ENCODE measurements at places on chromosomes 4 and X.

DNA sequence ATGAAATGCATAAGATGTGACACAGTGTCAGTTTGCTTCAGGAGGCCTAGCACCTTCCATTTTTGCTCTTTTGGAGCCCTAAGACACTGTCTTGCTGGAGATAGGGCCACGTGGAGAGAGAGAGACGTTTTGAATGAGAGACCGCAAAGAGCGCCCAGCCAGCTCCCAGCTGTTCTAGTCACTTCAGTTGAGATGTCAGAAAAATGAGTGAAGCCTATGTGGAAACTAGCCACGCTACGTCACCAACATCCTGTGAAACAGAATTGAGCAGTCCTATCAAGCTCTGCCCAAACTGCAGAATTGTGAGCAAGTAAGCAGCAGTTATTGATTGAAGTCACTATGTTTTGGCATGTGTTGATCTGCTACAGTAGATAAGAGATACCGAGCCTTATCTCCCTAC lies 13.1 kb downstream of the GPR82 start:
- DNase-seq, result peak; percentile 19

DNA sequence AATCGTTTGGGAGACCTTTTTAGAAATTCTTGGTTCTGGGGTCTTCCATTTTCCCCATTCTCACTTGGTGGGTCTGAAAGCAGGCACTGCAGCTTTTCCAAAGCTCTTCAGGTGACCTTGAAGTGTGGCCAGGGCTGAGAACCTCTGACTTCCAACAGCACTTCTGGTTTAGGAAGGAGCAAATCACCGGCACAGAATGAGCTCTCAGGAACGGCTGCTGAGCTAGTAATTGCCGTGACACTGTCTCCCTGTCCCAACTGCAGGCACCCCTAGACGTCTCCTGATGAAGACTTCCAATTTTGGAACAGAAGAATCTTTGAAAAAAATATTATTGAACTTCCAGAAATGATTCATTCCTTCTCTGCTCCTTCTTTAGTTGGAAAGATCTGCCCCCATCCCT lies 31.3 kb downstream of the CD38 start:
- DNase-seq, result no peak

DNA sequence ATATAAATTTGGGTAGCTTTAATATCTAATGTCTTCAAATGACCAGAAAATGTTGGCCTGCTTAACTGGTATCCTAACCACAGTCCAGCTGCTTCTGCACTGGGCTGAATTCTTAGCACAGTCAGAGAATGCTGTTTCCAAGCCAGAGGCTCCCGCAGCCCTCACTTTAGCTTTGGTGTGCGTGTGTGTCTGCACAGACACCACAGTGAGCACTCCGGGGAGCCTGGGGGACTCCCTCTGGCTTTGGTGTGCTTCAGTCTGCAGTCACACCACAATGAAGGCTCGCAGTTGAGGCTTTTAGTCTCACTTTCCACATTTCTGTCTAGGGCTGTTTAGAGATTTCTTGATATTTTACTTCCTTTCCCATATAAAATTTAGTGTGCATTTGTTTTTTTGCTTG lies 53.6 kb downstream of the APOO start:
- DNase-seq, result no peak

GRCh38 chrX:23136816-23137215 lies 137.1 kb downstream of the DDX53 start:
- DNase-seq, result no peak

- no peak for DNase-seq
Measured at GRCh38 chr4:151692821-151693673, 67.8 kb downstream of the GATB start.

DNA sequence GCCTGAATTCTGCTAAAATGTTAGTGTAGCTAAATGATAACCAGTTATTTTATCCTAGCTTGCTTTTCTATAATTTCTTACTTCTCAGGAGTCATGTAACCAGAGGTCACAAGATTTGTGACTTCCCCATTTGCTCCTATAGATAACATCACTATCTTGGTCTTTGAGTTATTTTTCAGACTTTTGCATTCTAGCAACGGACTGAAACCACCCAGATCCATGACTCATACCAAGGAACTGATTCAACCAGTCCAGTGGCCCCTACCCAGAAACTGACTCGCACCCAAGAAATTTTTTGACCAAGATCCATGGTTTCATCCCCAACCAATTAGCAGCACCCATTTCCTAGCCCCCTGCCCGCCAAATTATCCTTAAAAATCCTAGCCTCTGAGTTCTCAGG lies 50.0 kb downstream of the IQCM start:
- no peak for DNase-seq

DNA sequence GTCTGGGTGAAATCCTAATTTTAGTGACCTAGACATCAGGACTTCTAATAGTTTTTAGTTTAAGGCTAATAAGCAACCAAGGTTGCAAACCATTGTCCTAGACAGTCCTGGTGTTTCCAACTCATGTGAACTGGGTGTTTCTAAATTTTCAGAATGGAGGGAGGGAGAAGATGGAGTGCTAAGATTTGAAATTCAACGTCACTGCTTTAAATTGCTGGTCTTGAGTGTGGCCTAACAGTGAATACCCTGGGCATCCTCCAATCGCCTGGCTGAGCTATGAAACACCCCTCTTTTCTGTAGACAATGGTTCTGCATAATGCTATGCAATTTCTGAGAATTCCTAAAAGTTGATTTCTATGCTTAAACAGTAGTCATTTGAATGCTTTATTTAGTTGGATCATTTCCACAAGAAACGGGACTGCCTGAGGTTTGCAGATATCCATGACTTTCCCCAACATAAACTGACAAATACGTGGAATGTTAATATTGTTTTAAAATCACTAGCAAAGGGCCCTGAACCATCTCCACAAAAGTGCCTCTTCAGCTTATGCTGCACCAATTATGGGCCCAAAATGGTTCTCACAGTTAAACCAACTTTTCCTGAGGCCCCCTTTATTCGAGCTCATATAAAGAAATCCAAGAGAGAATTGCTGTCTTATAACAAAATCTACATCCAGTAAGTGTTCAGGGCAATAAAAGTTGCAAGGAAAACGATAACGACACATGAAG lies 1.1 kb downstream of the FBXL5 start:
- DNase-seq, result peak; percentile 26

GRCh38 chrX:2540426-2540947 lies 39.7 kb upstream of the DHRSX start:
- no peak for DNase-seq

DNA sequence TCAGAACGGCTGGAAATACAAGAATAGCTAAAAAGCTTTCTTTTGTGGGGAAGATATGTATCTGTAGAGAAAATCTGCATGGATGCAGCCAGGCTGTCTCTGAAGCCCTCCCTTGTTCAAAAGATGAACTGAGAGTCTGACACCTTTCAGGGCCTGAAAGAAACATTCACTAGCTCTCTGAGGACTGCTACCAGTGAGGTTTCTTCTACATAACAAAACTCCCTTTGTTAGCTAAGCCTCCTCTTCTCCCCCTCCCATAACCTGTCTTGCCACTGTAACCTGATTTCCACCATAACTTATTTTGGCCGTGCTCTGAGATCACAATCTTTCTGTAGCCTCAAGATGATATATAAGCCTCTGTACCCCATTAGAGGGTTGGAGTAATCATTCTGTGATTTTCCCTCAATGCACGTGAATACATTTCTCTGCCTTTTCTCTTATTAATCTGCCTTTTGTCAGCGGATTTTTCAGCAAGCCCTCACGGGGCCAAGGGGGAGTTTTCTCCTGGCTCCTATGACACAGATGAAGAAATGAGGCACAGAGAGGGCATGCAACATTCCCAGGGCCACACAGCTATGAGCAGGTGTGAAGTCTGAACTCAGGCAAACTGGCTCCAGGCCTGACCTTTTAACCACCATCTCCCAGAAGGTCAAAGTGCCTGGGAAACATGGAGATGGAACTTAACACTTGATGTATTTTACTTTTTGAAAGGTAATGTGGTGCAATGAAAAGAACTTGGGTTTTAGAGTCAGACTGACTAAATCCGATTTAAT lies 161.6 kb upstream of the PRDX4 start:
- DNase-seq, result no peak

GRCh38 chr4:42845586-42845985 lies 46.9 kb upstream of the GRXCR1 start:
- DNase-seq, result no peak

GRCh38 chr4:158914218-158914617 lies 145.4 kb downstream of the FNIP2 start:
- DNase-seq, result no peak

GRCh38 chrX:57643698-57644097 lies 36.4 kb downstream of the NLRP2B start:
- DNase-seq, result no peak

GRCh38 chr4:71141125-71141524 lies 147.7 kb downstream of the DCK start:
- DNase-seq, result no peak

DNA sequence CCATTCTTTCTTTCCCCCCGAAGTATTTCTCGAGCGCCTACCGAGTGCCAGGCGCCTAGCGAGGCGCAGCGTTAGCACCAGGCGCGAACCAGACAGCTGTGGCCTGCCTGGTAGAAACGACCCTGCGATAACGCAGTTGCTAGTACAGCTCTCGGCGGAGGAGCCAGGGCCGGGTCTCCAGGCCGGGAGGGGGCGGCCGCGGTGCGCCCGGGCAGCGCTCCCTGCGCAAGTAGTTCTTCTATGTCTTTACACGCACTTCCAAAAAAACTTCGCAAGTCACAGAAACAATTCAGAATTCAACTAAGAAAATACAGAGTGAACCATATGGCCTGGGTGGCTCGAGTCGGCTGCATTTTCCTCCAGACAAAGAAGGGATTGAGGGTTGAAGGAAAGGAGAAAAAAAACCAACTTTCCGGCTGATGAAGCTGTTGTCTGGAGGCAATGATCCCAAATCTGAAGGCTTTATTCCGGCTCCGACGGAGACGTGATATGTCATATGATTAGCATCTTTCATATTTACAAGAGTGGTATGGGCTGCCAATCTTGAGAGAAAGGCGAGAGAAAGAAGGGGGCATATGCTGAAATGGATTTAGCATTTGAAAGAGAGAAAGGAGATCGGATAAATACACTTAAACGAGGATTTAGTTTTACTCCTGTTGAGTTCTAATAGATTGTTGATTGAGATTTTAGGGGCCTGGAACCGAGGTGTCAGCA lies 7.2 kb upstream of the NEUROG2 start:
- DNase-seq, result peak; percentile 49

DNA sequence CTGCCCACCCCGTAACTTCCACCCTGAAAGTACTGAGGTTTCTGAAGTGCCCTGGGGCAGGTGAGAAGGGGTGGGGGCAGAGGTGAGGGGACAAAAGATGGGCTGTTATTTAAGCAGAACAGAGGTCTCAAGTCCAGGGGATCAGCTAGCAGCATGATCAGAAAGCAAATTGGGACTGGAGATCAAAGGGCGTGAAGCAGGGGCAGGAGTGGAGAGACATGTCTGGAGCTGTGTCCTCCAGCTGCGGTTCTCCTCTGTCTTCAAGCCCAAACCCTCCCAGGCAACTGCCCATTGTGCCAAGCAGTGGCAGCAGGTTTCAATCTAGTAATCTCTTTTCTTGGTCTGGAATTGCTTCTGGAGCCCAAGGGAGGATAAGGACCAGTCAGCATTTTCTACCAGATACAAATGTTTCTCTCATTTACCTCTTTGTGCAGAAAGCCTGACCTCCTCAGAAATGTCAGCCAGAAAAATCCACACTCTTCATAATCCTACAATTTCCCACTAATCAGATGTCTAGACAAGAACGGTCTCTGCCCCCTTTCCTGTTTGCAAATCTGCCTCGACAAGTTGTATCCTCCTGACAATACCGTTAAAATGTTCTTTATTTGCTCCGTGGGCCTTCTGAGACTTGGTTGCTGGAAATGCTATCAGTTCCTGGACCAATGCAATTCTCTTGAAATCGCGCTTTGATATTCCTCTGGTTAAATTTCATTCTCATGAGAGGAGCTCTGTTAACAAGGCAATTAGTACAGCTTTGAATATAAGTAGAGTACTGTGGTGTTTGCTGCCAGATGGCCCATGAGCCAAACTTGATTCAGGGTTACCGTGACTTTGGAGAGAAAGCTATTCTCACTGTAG lies 23.2 kb upstream of the RASL11B start:
- no peak for DNase-seq

DNA sequence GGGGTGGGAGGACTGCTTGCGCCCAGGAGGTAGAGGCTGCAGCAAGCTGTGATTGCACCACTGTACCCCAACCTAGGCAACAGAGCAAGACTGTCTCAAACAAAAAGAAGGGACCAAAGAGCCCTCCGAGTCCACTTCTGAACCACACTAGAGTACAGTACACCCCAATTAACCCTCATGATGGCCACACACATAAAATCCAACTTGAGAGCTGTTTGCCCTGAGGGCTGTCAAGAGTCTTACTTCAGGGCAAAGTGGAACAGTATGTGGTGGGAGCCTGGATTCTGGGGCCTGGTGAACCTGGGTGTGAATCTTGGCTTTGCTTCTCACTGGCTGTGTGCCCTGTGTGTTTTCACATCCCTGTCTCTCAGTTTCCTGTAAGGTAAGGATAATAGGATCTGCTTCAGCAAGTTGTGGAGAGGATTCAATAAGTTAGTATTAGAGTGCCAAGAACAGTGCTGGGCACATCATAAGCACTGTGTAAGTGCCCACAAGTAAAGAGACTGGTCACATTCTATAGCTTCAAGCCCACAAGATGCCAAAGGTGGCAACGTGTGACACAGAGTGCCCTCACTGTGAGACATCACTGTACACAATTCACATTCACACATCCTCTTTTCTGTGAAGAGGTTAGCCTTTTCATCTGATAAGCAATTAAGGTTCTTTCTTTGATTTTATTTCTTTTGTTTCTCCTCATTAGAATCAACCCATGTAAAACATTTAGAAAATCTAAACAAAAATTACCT lies 52.1 kb downstream of the LEF1 start:
- DNase-seq, result peak; percentile 40

- no peak for DNase-seq
Measured at GRCh38 chrX:54067766-54068165, 23.5 kb upstream of the PHF8 start.

GRCh38 chr4:140071806-140072205 lies 82.2 kb downstream of the MAML3 start:
- DNase-seq, result peak; percentile 61

DNA sequence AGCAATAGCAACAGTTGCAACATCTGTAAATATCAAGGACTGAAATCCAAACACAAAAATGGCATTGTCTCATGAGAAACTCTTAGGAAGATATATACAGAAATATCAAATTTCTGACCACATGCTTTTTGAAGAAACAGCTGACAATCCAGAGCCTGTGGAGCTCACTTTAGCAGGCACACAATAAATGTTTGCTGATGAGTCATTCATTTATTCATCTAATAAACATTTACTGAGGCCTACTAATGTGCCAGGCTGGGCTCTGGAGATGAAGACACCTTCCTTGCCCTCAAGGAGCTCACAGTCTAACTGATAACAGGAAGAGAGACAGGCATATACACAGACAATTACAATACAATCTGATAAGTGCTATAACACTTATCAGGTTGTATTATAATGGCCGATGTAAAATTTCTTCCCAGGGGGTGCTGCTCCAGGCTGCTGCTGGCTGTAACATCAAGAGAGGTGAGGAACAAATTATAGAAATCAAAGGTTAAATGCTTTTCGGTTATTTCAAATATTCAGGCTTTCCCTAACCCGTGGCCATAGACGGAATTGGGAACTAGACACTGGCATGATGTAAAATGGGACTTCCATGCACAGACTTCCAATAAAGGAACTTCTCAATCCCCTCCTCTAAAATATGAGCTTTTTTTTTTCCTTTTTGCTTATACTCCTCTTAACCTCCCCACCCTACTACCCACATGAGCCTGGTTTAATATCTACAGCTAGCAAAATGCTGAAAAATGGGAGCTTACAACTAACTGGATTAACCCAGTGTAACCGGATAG lies 16.8 kb upstream of the ZCCHC13 start:
- DNase-seq, result no peak
